ENCODE measurements at places on chromosomes 3 and 15.
A peak's percentile ranks its signal among the peaks of the same experiment; 100 is the strongest.

DNA sequence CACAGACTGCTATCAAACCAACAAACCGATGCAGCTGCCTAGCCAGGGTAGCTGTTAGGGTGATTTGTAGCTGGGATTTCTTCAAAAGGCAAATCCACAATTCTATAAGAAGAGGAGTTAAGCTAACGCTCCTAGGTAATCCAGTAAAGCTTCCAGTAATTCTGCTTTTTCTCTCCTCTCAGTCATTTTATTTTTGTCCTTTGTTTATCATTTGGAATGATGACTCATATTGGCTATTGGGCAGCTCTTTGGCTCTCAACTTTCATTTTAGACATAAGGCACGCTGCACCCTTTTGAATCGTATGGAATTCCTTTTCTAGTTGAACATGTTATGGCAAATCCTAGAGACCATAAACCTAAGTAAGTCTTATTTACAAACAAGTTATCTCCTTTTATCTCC, 53.2 kb upstream of the PPARG start:
- no peak for DNase-seq

- DNase-seq, result no peak
Observed at GRCh38 chr15:51223771-51224229, 114.6 kb downstream of the CYP19A1 start.

GRCh38 chr3:38986901-38987300, 64.8 kb downstream of the SCN11A start:
- no peak for DNase-seq

- DNase-seq, result no peak
Observed at GRCh38 chr3:122475316-122475715, 39.4 kb downstream of the KPNA1 start.

DNA sequence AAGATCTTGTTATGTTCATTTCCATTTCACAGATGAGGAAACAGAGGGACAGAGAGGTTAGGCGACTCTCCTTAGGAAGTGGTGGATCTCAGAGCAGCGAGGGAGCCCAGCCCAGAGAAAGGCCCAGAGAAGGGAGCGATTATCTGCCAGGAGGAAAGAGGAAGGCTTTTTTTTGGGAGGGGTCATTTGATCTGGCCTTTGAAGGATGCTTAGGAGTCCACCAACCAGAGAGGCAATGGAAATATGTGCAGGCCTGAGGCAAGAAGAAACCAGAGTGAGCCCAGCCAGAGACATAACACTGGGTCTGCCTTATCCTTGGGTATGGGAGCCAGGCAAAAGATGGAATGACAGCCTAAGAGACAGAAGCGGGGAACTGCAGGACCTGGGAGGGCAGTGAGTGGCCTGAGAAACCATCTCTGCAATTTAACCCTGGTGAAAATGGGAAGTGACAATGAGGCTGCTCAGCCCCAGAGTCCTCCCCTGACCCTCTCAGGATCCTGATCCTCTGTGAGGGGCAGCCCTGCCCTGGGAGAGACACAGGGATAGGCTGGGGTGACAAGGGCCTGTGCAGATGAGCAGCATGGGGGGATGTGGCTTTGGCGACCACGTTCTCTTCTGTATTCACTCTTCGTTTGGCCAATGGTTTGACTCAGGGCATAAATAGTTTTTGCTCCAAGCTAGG, 163.2 kb downstream of the WNT7A start:
- no peak for DNase-seq

GRCh38 chr15:75201616-75202250, at the start of gene C15orf39:
C15orf39 (plus strand) TSS chr15:75201882; CDS start chr15:75206049, 4,167 bp downstream.
- peak; percentile 88 for DNase-seq

DNA sequence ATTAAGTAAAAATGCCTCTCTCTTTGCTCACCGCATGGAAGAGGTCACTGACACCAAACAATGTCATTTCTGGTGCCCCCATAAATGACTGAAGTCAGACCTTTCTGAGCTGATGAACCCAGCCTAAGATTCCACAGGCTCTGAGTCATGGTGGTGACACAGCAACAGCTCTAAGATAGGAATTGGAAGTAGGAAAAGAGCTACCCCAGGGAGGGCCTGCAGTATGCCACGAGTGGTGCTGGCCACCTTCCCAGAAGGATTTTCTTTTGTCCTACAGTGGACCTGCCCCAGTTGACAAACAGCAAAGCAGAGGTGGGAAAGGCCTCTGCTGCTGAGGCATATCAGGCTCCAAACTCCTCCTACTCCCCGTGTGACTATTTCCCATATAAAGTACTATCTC, 208.1 kb downstream of the MINAR1 start:
- DNase-seq, result no peak

GRCh38 chr3:150890295-150890694, 14.9 kb downstream of the MINDY4B start:
- DNase-seq, result no peak

- DNase-seq, result no peak
Observed at GRCh38 chr3:127417709-127418559, 130.1 kb upstream of the PRR20G start.

GRCh38 chr15:101029971-101030661, 111.0 kb downstream of the LRRK1 start:
- no peak for DNase-seq

DNA sequence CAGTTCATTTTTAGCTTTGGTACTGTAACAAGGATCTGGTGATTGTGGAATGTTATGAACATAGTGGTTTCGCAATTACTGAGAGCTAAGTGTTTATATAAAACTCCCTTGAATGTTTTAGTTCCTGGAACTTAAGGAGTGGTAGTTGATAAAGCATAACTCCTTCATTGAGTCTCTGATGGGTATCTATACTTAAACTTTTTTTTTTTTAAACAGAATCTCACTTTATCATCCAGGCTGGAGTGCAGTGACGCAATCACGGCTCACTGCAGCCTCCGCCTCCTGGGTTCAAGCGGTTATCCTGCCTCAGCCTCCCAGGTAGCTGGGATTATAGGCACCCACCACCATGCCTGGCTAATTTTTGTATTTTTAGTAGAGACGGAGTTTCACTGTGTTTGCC, 11.3 kb downstream of the PRKCI start:
- DNase-seq, result no peak

DNA sequence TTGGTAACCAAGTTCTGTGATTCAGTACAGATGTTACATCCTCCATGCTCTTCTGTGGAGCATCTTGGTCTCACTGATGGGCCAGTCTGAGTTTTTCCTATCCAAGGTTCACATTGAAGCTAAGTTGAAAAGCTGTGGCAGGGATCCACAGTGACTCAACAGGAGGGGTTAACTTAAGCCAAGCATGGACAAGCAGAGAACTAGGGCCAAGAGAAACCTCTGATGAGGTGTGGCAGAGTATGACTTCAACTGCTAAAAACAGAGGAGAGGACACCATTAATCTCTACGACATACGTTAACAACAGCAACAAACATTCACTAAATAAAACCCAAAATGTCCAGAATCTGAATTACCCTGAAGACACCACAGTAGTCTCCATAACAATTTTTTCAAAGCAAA, 268.1 kb upstream of the UBE2E2 start:
- no peak for DNase-seq

DNA sequence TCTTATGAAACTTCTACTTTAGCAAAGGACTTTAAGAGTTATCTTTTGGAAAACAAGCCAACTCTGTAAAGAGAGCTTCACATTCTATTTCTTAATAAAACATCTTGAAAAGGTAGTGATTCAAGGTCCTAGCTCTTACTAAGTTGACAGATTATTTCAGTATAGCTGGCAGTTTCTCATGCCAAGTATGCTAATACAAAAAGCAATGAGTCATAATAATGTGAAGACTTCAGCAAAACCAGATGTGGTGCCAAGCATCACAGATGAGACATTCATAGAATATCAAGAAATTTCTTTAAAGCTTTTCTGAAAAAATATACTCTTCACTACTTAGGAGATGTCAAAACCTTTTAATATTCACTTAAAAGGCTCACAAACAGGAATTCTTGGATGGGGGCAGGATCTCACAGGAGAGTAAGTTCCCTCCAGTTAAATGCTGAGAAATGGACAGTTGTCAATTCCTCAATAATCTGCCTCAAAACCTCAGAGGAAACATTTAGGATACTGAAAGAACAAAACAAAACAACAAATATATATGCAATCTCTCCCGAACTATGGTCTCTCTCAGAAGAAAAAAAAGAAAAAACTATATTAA, 45.6 kb downstream of the DCBLD2 start:
- no peak for DNase-seq

DNA sequence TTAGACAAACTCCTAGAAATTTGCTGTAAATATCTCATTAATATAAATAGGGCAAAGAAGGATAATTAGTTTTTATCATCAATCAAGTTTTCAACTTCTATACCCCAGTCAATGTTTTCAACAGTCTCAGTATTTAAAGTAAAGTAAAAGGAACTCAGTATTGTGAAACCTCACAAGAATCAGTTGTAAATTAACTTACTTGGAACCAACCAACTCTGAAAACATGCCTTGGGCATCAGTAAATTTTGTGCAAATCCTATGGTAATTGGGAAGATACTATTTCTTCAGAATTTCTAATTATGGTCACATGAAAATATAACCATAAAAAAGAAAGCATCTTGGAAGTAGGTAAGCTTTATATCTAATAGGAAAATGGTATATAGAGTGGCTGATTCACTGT, 1139.0 kb downstream of the TUSC7 start:
- DNase-seq, result no peak

- DNase-seq, result no peak
Observed at GRCh38 chr3:144085964-144086363, 114.3 kb downstream of the DIPK2A start.
